Umbilical cord (tissue), 2 donors: ENCODE measurements at places on chromosomes 6 and 20. TPM values are rescaled to one million over a fixed set of nuclear protein-coding genes. Genes with fewer than 3 reads are reported as not detected.
A peak's percentile ranks its signal among the peaks of the same experiment; 100 is the strongest.

DNA sequence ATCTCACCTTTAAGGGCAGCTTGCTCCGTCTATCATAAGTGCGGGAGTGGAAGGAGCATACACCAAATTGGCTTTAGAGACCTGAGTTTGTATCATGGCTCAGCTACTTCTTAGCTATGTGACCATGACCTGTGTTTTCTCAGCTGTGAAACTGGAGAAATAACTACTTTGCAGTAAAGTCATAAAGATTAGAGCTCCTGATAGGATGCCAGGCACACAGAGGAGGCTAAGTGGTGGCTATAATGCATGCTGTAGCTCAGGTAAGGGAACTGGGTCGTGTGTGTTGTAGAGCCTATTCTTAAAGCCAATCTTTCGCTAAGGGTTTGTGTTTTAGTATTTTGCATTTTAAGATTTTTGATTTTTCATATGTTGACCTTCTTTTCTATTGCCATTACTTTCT lies 451.5 kb upstream of the MAN1A1 start:
- DNase-seq = no peak

DNA sequence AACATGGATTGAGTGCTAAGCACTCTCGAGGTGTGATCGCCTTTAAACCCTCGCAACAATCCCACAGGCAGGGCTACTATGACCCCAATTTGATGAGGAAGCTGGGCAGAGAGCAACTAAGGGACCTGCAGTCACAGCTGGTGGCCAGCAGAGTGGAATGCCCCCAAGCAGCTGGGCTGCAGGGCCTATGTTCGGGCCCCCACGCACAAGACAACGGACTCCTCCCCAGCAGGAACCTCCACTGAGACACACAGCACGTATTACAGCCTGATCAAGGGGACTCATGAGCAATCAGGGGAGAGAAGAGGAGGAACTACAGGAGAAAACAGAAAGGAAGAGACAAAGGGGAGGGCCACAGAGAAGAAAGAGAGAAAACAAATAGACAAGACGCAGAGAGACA lies 21.7 kb downstream of the CST7 start:
- DNase-seq = no peak

DNA sequence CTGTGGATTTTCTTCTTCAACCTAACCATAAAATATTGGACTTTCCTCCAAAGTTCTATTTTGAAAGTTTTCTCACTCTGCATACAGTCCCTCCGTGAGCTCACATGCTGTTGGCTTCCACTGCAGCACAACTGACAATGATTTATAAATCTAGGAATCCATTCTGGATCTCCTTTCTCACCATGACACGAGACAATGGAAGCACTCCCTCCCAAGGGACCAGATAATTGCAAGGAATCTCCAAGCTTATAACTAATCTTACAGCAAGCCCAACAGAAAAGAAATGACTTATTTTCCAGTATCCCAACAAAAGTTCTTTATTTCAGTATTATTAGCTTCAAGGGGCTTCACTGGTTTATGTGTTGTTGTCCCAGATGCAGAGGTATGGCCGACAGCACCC lies 729.0 kb downstream of the RFPL4B start:
- no peak for DNase-seq

DNA sequence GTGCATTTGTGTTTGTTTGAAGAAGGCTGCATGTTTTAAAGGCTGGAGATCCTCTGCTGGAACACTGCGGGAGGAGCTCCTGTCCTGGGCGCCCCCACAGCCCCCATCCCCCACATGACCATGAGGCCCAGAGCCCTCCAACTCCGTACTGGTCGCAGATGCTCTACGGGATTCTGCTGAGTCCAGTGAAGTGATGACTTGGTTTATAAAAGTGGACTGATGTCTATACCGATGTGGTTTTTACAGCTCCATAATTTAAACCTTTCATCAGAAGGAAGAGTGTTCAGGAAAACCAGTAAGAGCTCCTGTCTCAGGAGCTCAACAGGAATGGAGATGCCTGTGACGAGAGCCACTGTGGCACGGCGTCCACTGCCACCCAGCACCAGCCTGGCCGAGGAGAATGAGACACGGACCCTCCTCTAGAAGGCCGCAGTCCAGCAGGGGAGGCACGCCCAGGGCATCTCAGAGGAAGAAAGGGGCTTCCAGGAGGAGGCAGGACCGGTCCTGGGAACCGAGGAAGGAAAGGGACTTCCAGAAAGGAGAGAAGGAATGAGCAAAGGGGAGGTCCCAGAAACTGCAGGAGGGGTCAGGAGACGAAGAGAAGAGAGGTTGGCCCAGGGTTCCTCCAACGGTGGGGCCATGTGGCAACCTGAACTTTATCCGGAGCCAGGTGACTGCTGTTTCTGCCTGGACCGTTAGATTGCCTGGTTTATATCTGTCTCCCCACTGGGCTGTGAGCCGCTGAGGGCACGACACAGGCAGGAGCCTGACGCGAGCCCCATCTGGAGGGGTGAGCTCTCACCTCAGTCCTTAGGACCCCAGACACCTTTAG lies 26.9 kb downstream of the BFSP1 start:
- no peak for DNase-seq

- DNase-seq = no peak
Measured at GRCh38 chr6:116390581-116390980, 19.8 kb downstream of the DSE start.

GRCh38 chr6:127484212-127484863 lies 25.1 kb upstream of the KIAA0408 start:
- DNase-seq = no peak

DNA sequence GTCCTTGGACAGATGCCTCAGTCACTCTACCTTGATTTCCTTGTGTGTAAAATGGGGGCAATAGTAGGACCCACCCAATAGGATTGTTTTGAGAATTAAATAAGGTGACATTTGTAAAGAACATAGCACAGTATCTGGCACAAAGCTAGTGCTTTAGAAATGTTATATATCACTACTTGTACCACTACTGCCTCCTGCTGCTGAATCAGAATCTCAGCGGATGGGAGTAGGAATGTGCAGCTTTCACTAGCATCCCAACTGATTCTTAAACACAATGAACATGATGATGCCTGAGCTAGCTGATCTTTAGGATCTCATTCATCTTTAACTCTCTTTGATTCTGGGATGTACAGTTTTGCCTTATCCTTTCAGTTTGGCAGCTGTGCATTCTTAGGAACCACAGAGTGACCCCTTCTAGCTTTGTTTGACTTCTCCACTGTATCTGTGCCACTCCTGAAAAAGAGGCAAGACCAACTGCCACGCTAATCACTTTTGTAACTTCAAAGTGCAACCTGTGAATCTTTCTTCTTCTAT lies 7.2 kb downstream of the PBOV1 start:
- no peak for DNase-seq

DNA sequence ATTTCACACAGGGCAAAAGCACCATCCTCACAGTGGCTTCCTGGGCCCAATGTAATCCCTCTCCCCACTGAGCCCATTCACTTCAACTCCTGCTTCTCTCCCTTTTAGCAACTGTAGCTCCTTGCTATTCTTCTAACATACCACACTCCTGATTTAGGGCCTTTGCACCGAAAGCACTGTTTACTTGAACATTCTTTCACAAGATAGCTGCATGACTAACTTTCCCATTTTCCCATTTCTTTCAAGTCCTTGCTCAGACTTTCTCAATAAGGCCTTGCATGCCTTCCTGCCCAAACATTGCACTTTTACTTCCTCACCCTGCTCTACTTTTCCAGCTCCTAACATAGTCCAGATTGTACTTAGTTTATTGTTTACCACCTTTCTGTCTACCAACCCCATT lies 73.0 kb downstream of the SHPRH start:
- DNase-seq = no peak

DNA sequence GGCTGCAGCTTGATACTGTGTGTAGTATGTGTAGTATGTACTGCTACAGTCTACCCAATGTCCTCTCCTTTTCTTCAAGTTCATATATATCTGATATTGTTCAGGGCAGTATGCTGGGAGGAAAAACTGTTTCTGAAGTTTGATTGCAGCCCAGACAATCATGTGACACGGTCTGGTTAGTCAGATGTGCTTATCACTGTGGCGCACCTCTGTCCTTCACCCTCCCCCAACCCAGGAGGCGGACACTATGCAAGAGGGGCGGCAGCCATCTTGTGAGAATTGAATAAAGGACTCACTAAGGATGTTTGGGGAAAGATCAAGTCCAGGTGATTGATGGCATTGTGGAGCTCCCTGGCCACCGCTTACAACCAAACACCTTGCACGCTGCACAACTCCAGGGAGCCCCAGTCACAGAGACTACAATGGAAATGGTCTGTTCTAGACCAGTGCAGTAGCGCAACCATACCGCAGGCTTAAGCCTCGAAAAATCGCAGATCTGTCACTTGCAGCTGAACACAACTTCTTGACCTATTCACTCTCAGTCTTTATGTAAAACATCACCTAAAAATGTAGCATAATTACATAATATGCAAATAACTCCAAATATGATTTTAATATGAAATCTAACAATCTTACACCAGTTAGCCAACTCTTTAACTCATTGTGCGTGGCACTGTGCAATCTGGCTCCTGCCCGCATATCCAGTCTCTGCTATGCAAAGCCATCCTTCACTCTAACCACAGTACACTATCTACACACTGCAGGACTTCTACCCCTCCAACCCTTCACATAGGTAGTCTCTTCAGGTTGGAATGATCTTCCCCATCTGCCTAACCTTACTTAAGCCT lies 79.3 kb downstream of the VGLL2 start:
- no peak for DNase-seq

DNA sequence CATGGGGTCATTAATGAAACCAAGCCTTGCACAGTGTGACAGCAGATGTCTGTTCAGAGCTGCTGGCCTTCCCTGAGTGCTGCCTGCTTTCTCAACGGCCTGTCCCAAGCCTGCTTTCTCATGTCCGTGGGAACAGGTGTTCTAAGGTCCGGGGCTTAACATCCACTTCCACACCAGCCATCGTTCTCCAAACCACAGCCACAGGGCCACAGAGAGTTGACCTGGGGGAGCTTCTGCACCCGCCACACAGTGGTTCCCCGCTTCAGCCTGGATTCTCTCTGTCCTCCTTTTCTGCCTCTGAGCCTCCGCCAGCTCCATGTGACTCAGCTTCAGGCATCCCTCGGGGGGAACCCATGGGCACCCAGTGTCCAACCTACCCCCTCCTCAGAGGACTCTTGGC lies 26.9 kb upstream of the PPP1R3G start:
- no peak for DNase-seq

GRCh38 chr6:107699697-107700325 lies 124.3 kb downstream of the SCML4 start:
- DNase-seq = peak; percentile 17

- DNase-seq = no peak
Measured at GRCh38 chr6:157893238-157893637, 70.2 kb downstream of the SNX9 start.

DNA sequence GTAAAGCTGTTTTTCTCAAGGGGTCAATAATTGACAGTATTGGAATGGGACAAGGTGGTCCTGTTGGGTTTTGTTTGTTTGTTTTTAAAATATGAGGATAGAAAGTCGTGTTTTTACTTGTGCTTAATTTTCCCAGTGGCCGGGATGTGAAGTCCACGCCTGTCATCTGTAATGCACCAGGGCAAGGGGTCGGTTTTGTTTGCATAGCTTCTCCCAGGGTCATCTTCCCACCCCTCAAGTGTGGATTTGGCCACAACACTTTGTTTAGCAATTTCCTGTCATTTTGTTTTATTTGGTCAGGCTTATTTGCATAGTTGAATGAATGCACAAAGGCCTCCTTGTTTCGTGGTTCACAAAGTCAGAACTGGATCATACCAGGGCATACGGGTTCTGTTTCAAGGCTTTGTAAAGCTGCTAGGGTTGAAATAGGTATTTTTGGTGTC lies 29.8 kb downstream of the SYNJ2 start:
- DNase-seq = no peak

- no peak for DNase-seq
Measured at GRCh38 chr20:63224412-63225081, 8.6 kb upstream of the YTHDF1 start.

- no peak for DNase-seq
Measured at GRCh38 chr6:32963866-32964265, 4.5 kb upstream of the BRD2 start.

DNA sequence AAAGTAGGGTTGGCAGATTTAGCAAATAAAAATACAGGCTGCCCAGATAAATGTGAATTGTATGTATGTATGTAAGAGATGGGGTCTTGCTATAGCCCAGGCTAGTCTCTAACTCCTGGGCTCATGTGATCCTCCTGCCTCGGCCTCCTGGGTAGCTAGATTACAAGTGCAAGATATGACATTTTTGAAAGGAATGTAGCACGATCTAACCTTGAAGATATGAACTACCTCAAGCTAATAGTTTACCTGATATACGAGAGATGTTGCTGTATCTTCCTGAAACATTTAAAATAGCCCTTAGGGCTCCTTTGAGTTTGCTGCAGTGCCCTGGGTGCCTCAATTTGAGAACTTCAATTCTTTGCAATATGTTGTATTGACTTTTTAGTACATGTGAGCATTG lies 42.1 kb downstream of the AFG1L start:
- no peak for DNase-seq

GRCh38 chr20:52496191-52496590 lies 304.6 kb upstream of the ZFP64 start:
- no peak for DNase-seq

GRCh38 chr20:6566821-6567220 lies 200.7 kb upstream of the BMP2 start:
- peak; percentile 35 for DNase-seq

DNA sequence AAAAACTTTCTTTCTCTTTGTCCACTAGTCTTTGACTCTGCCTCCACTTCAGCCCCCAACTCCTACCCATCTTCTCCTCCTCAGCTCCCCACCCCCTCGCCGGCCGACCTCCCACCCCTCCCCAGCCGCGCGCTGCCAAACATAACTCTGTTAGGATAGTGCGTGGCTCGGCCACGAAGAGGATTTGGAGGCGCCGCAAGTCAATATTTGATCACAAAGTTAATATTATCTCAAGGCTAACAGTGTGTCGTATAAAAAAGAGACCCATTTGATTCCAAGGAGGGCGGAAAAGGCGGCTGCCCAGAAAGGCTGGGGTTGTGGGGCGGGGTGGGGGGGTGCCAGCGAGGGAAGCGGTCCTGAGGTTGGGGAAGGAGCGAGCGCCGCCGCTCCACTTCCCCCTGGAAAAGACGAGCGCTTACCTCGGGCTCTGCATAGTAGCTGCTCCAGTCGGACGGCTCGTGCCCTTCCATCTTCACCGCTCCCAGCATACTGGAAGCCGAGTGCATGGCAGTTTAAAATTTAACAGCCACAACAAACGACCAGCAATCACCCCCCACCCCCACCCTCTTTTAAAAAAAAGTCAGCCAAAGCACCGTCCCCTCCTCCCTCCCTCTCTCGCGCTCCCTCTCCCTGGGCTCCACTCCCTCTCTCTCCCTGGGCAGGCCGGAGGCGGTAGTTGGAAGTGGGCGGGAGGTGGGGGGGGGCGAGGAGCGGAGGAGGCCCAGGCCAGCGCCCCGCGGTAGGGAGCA lies 425 bp downstream of the FOXA2 start:
- no peak for DNase-seq

Gene IP6K3
- total RNA-seq = 4.1 TPM

Gene KCNG1
- 14.9 TPM for total RNA-seq

Gene CDSN
- 2.4 TPM for total RNA-seq

Gene SLC4A11
- total RNA-seq = not detected
